ENCODE measurements at places on chromosomes 5 and 9.

DNA sequence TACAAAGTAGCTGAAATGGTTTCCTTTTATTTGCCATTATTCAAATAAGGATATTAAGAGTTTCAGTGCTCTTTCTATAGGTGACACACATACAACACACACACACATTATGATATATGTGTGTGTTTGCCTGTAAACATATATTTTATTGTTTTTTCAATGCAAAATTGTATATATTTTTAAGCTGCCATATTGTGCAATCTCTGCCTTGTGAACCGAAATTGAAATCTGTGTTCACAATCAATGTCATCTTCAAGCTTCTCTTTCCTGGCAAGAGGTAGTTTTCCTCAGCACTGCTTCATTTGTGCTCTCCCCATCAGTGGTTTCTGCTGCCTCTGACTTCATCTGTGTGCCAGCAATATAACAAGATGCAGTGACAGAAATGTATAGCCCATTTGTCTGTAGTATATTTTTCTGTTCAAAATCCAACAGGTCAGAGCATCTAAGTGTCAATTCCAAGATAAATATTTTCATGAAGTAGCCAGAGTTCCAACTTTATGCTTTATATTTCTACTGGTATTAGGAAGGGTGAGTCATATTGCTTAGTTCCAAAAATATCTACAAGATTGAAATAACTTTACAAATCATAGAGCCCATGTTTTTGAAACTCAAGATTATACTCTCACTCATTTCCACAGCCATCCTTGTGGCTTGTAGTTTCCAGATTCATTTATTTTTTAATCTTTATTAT is 1704.8 kb upstream of the CDH9 start:
- no peak for DNase-seq

GRCh38 chr9:89428901-89429890 is 68.7 kb downstream of the SEMA4D start:
- peak; percentile 79 for DNase-seq

- DNase-seq: no peak
These were observed 44.9 kb downstream of the PCSK1 start for GRCh38 chr5:96388176-96388575.

DNA sequence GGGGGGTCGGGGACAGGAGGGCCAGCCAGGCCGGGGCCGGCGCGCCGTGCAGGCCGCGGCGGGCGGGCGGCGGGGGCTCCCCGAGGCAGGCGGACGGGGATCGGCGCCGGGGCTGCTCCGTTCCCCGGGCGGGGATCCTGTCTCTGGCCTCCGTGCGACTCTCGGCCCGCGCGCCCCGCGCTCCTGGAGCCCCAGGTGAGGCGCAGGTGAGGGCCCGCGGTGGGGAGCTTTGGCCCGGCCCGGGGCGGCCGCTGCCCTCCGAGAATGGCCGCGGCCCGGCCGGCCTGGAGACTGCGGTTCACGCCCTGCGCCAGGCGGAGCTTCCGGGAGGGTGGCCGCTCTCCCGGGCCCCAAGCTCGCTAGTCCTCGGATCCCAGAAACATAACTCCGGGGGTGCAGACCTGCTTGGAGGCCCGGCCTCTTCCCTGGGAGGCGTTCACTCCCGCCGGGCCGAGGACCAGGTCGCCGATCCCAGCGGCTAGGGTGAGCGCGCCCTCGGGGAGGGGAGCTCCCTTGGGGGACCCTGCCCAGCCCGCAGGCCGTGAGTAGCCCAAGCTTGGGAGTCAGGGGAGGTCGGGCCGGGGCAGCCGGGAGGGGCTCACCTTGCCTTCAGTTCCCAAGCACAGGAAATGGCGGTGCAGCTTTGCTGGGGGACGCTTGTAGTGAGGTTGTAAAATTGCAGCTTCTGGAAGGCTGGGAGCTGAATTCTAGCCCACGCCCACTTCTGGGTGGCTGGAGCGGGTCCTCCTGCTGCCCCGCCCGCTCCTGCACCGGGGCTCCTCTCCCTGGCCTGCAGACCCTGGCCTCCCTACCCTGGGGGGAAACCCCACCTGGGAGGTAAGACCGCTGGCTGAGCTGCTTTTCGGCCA is 723 bp downstream of the PPP1R26 start:
- DNase-seq: no peak

DNA sequence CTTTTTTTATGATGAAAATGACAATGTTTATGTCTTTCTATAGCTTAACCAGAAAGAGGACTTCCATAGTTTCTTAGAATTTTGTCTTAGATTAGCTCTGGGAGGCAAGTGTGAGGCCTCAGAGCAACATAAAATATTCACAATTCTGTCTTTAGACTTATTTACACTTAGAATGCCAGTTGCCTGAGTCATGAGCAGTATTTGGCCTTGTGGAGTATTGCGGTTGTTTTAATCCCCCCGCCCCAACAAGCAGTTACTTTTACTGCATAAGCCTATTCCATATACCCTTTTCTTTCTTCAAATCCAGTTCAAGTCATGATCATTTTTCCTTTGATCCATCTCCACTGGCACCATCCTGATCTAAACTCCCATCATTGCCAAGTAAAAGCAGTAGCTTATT is 198.0 kb upstream of the EGFLAM start:
- DNase-seq: no peak

GRCh38 chr5:178532236-178532635 is 58.0 kb downstream of the COL23A1 start:
- DNase-seq: no peak

- DNase-seq: no peak
These were observed at the start of gene PTPDC1 for GRCh38 chr9:94084314-94084713. Gene PTPDC1 (plus strand): TSS chr9:94084464. CDS start chr9:94084531, 67 bp downstream.

DNA sequence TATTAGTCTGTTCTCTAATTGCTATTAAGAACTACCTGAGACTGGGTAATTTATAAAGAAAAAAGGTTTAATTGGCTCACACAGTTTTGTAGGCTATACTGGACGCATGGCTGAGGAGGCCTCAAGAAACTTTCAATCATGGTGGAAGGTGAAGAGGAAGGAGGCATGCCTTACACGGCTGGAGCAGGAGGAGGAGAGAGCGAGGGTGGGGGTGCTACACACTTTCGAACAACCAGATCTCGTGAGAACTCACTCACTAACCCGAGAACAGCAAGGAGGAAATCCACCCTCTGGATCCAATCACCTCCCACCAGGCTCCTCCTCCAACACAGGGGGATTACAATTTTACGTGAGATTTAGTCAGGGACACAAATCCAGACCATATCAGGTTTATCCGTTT is 90.0 kb downstream of the RMI1 start:
- no peak for DNase-seq

DNA sequence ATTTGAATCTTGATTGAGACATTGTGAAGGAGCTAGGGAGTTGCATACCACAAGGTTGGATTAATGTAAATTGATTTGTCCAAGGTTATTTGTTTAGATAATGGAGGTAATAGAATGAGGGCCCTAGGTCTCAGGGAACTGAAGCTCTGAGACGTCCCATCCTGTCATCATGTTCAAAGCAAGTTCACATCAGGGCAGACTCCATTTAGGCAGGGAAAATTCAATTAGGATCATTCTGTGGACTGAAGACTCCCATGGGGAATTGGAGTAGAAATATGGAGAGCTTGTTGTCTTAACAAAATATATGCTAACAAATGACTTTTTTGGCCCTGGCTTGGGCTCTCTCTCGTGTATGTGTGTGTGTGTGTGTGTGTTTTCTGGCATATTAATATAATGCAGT is 722.0 kb upstream of the ADAMTS16 start:
- DNase-seq: no peak

DNA sequence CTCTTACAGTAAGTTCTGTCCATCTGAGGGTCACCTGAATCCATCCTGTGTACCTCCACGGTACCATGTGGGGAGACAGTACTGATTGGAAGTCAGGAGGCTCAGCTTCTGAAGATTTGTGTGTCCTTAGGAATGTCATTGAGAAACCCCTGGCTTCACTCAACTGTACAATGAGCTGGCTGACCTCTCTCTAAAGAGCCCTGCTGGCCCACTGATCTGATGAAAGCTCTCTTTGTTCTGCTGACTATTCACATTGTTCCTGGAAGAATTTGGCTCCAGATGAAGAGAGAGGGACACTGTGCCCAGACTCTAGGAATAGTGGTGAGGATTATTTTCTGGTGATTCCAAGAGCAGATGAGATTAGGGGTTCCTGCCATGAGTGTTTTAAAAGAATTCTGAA is 141.2 kb downstream of the LURAP1L start:
- DNase-seq: no peak

GRCh38 chr9:136001231-136001630 is 40.1 kb upstream of the UBAC1 start:
- no peak for DNase-seq

- no peak for DNase-seq
These were observed 54.5 kb downstream of the ADAM19 start for GRCh38 chr5:157520911-157521703.

- DNase-seq: peak; percentile 11
These were observed 14.7 kb downstream of the SLC45A2 start for GRCh38 chr5:33969572-33970452.
